ENCODE measurements at places on chromosomes 11 and 22.

DNA sequence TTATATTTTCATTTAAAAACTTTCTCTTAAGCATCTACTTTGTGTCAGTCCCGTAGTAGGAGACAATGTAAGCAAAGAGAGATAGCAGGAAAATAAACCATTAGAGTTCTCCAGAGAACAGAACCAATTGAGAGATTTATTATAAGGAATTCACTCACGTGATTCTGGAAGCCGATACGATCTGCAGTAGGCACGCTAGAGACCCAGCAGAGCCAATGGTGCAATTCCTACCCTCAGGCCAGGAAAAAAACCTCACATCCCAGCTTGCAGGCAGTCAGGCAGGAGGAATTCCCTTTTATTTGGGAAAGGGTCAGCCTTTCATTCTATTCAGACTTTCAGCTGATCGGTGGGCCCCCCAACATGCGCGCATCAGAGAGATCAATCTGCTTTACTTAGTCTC lies 7.3 kb upstream of the PLEKHA7 start:
- no peak for DNase-seq

DNA sequence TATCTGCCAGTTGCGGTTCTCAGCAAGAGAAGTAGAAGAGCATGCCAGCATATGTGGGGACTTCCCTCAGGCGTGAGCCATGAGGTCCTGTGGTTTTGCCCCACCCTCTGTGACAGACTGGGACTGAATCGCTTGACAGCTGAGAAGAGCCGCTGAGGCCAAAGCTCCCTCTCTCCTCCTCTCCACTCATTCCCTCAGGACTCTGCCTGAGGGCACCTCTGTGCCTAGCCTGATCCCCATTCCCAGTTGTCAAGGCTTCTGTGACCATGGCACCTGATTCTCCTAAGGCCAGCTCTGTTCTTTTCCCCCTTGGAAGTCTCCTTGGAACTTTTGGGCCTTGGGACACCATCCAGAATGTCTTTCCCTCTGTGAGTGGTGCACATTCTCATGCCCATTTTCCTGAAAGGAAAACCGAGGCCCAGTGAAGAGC lies 27.0 kb downstream of the ART5 start:
- peak; percentile 70 for DNase-seq

DNA sequence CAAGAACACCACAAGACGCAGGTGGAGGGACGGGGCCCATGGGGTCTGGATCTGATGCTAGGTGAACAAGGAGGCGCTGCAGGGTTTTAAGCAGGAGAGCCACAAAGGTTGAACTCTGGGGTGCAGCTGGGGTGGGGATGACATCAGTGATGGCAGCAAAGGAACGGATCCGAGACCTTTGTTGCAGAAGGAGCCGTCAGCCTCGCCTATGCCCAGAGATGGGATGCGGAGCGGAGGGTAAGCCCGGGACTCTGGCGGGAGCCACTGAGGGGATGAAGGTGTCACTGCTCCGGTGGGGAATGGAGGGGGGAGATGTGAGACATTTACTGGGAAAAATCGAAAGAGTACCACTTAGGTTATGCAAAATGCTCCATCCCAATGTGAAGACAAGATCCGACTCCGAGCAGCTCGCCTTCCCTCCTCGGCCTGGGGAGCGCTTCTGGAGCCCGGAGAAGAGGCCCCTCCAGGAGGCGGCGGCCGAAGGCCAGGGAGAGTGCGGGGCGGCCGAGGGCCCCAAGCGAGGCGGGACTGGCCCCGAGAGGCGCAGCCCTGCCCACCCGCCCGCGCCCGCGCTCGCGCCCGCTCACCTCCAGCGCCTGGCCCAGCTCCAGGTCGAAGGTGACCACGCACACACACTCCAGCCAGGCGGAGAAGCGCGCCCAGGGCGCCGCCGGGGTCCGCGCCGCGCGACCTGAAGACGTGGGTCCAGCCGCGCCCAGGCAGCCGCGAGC lies 422 bp downstream of the DENND6B start:
- DNase-seq, result no peak

DNA sequence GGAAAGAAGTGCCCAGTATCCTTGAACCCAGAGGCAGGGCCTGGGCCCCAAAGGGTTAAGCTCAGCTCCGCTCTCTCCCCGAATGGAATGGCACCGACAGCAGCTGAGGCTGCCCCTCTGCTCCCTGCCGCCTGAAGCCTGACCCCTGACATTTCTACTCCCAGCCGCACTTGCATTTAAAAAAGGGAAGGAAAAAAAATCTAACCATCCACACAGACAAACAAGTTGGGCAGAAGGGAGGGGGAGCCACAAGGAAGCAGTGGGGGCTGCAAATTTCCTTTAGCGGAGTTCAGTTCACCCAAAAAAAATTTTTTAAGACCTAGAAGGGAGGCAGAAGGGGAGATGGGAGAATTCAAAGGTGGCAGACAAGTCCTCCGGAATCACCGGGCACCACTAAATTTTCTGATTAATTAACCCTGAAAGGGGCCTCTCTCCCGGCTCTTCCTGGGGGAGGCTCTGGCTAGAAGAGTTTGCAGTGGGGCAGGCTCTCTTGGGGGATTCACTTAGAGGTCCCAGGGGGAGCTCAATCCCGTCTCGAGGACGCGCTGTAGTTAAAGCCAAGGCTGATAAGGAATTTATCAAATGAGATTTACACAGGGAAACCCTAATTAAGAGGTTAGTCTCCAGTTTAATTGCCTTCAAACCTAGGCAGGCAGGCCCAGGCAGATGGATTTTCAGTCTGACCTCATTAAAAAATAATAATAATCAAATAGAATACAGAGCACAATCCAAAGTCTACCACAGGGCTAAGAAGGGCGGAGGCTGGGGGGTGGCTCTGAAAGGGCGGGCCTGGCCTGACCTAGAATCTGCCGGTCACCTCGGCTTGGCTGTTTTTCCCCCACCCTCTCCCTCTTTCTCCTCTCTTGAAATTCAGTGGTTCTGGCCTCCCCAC lies 25.6 kb downstream of the MN1 start:
- peak; percentile 9 for DNase-seq

- no peak for DNase-seq
Observed at GRCh38 chr11:123537726-123538125, 107.7 kb downstream of the GRAMD1B start.

- no peak for DNase-seq
Observed at GRCh38 chr11:59610289-59610688, 5.3 kb downstream of the OSBP start.

- DNase-seq, result no peak
Observed at GRCh38 chr11:3369366-3369765, 9.6 kb downstream of the ZNF195 start.

DNA sequence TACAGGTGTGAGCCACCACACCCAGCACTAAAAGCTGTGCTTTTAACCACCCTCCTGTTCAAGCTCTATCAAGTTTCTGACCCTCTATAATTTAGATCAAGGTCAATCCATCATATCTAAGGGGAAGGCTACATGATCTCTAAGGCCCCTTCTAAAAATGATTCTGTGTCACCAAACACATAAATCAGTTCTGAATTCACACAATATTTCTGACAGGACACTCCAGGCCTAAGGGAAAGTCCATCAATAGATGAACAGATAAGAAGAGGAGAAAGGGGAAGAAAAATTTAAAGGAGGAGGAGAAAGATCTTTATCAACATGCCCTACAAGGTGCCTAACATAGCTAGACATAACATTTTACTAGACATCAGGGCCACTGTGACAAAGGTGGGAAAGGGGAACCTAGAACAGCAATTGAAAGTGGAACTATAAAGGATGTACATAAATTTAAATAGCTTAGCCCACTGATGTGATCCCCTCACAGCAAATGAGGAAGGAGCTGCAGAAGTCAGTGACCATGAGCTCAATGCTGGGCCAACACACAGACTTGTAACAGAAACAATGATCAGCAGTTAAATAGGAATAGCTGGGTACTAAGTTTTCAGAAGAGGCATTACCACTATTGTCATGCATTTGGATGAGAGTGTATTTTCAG lies 4.7 kb downstream of the PRCP start:
- peak; percentile 28 for DNase-seq

GRCh38 chr22:40757071-40757470 lies 62.1 kb downstream of the SLC25A17 start:
- no peak for DNase-seq

- no peak for DNase-seq
Observed at GRCh38 chr11:3674189-3674588, 3.0 kb upstream of the CHRNA10 start.

DNA sequence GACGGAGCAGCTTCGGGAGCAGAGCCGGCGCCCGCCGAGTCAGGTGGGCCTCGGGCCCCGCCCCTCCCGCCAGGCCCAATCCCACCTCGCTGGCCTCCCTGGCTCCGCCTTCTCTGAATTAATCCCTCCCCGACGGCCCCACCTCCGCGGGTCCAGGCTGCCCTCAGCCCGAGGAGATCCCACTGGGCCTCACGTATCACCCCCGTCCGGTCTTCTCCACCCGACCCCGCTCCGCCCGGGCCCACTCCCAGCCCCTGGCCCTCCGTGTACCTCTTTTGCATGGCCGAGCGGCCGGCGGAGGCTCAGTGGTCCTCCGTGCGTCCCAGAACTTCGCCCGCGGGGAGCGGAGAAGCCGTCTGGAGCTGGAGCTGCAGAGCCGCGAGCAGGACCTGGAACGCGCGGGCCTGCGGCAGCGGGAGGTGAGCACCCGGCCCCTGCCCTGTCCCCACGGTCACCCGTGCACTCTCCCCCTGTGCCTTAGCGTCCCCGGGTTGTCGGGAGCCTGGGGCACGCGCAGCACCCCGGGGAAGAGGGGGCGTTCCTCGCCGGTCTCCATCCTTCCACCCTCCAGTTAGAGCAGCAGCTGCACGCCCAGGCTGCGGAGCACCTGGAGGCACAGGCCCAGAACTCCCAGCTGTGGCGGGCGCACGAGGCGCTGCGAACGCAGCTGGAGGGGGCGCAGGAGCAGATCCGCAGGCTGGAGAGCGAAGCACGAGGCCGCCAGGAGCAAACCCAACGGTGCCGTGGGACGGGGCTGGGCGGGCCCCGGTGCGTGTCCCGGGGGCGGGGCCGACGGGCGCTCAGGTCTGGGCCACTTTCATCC lies 2.2 kb upstream of the CD151 start:
- peak; percentile 66 for DNase-seq

DNA sequence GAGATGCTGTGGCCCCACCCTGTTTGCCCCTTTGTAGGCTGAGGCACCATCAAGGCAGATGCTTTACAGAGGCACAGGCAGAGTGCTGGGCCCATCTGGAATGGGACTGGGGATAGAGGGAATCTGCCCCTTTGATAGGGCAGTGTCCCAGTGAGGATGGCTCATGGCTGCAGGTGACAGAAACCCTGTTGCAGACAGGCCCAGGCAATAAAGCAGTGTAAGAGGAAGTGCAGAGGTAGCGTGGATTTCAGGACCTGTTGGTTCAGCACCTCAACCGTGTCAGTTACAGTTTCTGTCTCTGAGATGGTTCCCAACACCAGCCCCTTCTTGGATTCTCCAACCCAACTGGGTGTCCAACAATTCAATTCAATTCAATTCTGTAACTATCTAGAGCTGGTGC lies 25.1 kb downstream of the PRDM11 start:
- no peak for DNase-seq

DNA sequence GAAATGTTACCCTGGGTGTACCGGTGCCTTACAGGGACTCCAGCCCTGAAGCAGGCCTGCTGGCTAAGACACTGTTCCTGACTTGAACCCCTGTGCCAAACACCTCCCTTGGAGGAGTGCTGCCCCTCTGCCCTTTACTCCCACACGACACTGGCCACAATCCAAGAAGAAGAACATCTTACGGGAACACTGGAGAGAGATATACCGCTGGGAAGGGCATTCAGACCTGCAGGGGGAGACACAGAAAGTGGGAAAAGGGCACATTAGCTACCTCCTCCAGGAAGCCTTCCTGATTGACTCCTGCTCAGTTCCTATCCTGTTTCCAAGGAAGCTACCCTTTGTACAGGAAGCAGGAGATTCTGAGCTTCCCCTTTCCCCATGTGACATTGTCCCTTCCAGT lies 18.7 kb downstream of the TMPRSS13 start:
- DNase-seq, result no peak

DNA sequence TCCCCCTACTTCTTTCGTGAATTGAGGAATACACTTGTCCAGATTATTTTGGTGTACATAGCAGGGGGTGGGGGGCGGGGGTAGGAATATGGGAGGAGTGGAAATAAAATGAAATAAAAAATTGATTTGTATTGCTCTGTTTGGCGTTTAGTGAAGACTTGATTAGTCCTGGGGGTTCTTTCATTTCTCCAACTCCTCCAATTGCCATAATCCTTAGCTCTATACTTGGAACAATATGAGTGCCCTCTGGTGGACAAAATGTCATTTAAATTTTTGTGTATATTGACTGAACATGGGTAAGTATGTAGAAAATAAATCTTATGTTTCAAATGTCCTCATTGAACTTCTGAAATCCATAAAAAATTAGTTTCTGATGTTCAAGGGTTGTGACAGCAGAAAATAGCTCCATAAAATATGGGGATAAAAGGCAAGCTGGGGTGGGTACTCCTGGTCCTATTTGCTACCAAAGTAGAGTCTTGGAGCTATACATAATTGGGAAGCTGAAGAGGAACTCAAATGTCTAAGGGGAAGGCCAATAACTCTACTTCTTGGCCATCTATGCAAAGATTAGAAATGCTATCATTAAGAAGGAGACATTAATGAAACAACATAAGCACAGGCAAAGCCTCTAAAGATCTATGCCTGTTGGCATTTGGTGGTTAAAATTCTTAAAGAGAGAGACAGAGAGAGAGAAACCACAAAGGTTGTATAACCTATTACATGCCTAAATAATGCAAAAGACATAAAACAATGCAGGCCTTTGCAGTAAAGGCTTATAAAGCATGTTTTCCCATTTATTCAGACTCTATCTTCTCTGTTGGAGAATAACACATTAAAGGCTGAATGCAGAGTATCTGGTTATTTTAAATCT lies 421.6 kb downstream of the METTL15 start:
- DNase-seq, result peak; percentile 55

DNA sequence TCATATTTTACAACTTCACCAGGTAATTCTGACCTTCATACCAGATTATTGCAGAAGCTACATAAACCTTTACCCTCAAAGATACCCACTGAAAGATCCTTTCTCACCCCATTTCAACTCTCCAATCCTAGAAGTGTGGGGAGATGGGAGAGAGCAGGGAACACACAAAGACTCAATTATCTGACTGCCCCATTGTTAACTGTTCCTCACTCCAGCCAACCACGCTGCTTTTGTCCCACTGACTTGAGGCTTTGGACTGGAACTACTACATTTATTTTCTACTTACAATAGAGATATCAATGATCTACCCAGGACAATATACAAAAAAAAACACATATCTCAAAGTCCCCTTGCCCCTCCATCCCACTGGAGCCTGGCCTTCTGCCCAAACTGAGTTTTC lies 44.7 kb upstream of the SLN start:
- DNase-seq, result no peak

- DNase-seq, result no peak
Observed at GRCh38 chr11:72398058-72398758, 36.1 kb downstream of the CLPB start.

- no peak for DNase-seq
Observed at GRCh38 chr11:113295993-113296392, 18.4 kb upstream of the TTC12 start.

- no peak for DNase-seq
Observed at GRCh38 chr22:30452861-30453260, 19.0 kb downstream of the SEC14L3 start.

DNA sequence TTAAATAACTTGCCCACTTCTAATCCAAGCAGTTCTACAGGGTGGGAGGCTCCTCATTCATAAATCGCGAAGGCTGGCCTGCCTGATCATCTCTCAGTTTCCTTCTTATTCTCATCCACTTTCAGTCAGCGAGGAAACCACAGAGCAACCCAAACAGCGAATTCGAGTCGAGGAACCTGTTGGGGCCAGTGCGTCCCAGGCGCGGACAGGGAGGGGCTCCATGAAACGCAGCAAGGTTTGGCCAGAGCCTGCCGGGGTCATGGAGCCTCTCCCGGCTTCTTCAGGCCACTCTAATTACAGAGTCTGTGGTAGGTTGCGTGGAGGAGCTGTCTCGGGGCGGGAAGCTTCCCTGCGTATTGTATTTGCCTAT lies 741 bp upstream of the NAV2 start:
- DNase-seq, result no peak
